ENCODE measurements at places on chromosomes 7 and 10.

DNA sequence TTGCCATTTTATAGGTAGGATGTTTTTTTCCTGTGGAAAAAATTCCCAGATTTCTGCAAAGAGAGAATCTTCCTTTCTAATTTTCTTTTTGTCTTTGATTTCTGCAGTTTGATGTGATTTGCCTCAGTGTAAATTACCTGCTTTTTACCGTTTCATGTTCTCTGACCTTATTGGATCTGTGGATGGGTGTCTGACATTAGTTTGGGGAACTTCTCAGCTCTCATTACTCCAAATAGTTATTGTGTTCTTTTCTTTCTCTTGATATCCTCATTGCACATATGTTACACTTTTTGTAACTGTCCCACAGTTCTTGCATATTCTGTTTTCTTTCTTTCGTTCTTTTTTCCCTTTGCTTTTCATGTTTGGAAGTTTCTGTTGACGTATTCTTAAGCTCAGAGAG lies 28.5 kb downstream of the NACAD start:
- DNase-seq = no peak

GRCh38 chr10:77768039-77768438 lies 130.4 kb upstream of the KCNMA1 start:
- no peak for DNase-seq

GRCh38 chr10:44264244-44264643 lies 120.7 kb downstream of the CXCL12 start:
- DNase-seq = no peak

- DNase-seq = no peak
Measured at GRCh38 chr7:122974229-122974628, 21.3 kb downstream of the TAS2R16 start.

DNA sequence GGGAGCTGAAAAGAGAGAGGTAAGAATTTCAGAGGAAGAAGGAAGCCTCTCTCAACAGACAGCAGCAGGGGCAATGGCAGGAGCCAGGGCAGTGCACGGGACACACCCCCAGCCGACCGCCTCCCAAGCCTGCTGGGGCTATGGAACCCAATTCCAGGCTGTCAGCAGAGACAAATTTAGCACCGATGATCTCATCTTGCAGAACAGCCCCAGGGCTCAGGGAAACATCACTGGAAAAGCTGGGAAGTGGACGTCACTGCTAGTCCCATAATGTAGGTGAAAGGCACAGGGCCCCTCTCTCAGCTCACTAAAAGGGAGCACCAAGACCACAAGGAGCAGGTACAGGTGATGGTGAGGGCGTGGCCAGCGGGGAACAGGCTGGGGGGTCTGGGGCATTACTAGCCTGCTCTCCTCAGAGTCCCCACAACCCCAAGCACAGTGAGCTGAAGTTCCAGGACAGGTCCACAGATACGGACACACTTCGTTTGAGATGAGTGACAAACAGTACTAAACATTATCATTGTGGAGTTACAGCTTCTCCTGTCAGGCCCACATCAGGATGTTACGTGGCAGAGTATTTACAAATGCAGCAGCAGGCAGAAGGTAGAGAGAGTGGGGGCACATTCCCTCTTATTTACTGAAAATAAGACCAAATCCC lies 103.7 kb downstream of the PLXNA4 start:
- DNase-seq = no peak

- DNase-seq = no peak
Measured at GRCh38 chr10:13851906-13852305, 265.1 kb downstream of the PRPF18 start.
